ENCODE measurements at places on chromosomes 6 and 20. TPM values are rescaled to one million over a fixed set of nuclear protein-coding genes. Genes with fewer than 3 reads are reported as not detected.

DNA sequence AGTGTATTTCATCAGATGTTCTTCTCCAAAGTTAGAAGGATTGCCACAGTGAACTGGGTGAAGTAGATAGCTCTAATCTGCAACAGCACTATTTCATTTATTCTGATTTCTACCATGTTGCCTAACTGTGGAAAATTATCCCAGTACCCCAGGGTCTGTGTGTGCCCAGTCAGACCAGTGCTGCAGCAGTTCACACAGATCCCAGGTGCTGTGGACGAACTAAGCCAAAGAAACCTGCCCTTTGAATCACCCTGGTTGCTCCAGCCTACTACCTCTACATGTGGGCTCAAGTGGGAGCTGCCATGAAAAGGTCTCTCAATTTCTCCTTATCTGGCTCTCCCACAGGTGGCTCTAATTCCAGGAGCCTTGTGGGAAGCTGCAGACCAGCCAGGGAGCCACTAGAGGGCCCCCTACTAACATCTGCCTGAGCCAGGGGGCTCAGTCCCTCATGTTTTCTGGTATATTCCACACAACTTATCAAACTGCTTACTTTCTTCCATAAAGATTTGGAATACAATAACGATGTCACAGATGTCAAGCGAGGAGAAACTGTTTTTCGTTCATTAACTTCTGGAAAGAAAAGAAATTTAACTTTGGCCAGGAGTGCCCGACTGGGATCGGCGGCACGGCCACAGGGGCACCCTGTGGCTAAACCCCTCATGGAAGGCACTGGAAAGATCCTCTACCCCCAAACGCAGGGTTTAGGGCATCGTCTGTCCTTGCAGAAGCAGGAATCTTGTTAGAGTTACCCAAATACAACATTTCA lies 31.6 kb upstream of the LY86 start:
- DNase-seq = peak; percentile 72

GRCh38 chr6:56046576-56046975 lies 171.2 kb upstream of the BMP5 start:
- DNase-seq = peak; percentile 76

PRSS16 gene
- 0.85 TPM for total RNA-seq

COL11A2 gene
- 1.5 TPM for total RNA-seq

GPR63 gene
- total RNA-seq = 0.32 TPM

HELZ2 gene
- 15.6 TPM for total RNA-seq

KHDC1L gene
- not detected for total RNA-seq

RWDD1 gene
- total RNA-seq = 68.2 TPM
